ENCODE measurements at places on chromosomes 16 and 17.

DNA sequence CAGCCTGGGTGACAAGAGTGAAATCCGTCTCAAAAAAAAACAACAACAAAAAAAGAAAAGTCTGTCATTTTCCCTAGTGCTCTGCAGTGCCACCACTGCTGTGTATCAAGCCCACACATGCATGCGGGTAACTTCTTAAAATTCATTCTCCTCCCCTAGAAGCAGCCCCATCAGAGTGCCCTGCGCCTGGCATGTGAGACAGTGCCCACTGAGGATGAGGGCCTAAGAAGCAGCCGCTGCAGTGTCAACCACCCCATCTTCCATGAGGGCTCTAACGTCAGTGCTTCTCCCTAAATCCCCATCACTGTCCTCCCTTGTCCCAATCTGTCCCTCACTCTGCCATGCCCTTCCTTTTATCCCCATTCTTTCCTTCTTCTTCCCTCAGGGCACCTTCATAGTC lies 10.2 kb downstream of the COX6A2 start:
- no peak for DNase-seq

- no peak for DNase-seq
Observed at GRCh38 chr17:66142428-66142827, 49.5 kb downstream of the CEP112 start.

DNA sequence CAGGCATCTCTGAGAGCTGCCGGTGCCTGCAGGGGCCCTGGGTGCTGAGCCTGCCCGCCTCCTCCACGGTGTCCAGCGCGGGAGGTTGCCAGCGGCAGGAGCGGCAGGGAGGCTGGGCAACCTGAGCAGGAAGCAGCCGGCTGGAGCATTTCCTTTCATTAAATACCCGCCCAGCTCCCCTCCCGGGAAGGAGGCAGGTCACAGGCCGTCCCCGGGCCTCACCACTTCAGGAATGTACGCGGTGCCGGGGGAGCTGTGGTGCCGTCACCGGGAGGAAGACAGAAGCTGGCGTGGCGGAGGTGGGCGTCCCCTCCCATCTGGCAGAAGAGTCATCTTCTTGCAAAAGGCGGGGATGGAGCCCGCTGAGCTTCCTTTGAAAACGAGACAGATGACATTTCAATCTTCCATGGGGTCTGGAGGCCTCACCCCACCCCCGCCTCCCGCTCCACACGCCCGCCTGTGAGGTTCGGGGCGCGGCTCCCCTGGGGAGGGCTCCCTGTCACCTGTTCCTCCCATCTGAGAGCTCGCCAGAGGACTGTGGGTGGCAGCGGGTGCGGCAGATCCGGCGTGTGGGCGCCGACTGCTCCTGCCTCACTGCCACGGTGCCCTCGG lies 16.0 kb downstream of the SOX8 start:
- DNase-seq: no peak

GRCh38 chr16:2713985-2714774 lies 5.8 kb downstream of the PRSS27 start:
- no peak for DNase-seq

GRCh38 chr17:7219812-7220592 lies at the start of the genes ACADVL and DLG4:
Gene ACADVL, plus strand, starts transcription at chr17:7219938. Its CDS starts 47 bp downstream, at chr17:7219985.
Gene DLG4, minus strand, starts transcription at chr17:7219836.
- peak; percentile 89 for DNase-seq

DNA sequence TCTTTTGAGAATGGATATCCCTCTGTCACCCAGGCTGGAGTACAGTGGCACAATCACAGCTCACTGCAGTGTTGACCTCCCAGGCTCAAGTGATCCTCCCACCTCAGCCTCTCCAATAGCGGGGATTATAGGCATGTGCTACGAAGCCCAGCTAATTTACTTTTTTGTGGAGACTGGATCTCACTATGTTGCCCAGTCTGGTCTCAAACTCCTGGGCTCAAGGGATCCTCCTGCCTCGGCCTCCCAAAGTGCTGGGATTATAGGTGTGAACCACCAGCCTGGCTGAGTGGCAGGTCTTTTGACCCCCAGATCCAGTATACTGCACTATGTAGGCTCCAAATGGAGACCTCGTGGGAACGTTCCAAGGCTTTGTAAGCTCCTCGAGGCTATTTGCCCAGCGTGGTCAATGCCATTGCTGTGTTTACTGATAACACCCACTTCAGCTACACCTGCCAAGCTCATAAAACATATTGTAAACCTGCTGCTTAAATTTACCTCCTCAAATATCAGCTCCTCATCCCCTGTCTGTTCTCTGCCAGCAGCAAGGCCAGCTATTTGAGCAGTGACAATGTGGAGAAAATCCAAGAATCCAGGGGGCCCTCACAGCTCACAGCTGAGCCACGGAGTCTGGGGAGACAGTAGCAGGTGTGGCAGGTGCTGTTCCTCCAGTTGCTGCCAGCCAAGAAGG lies 16.2 kb upstream of the KIFC3 start:
- no peak for DNase-seq

GRCh38 chr16:11256661-11257130 lies 692 bp upstream of the SOCS1 start:
- DNase-seq: no peak

DNA sequence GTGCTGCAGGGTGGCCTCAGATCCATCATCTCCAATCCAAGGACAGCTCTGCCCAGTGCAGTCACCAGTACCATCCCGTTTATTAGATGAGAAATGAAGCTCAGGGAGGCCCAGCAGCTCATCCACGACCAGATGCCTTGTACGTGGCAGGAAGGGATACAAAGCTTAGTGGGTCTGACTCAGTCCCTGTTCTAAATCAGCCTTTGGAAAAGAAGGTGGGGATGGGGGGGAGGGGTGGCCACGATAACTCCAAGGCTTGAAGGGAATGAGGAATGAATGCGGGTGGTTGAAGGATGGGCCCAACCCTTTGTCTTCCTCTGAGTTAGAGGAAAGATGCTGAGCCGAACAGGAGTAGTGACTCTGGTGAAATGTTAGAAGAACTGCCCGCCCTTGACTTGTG lies 25.8 kb downstream of the LLGL2 start:
- DNase-seq: no peak

DNA sequence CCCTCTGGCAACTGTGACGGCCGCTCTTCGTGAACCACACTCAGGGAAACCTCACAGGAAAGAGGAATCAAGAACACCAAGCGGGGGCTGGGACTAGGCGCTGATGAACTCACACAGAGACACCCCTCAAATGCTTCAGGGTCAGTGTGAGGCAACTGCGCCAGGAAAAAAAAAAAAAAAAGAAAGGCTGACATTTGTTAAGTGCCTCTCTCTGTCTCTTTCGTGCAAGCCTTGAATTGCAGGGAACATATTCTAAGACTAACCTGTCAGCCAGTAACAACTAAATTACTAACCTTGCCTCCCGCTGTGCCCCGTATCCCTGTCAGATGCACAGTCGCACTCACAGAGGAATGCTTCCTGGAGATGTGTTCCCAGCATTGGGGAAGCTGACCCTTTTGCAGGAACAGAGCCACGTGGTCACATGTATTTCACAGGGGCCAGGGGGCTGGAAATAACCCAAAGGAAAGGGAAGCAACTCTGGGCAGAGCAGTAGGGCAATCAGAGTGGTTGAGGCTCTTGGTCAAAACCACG lies 247.8 kb downstream of the XYLT1 start:
- DNase-seq: no peak

DNA sequence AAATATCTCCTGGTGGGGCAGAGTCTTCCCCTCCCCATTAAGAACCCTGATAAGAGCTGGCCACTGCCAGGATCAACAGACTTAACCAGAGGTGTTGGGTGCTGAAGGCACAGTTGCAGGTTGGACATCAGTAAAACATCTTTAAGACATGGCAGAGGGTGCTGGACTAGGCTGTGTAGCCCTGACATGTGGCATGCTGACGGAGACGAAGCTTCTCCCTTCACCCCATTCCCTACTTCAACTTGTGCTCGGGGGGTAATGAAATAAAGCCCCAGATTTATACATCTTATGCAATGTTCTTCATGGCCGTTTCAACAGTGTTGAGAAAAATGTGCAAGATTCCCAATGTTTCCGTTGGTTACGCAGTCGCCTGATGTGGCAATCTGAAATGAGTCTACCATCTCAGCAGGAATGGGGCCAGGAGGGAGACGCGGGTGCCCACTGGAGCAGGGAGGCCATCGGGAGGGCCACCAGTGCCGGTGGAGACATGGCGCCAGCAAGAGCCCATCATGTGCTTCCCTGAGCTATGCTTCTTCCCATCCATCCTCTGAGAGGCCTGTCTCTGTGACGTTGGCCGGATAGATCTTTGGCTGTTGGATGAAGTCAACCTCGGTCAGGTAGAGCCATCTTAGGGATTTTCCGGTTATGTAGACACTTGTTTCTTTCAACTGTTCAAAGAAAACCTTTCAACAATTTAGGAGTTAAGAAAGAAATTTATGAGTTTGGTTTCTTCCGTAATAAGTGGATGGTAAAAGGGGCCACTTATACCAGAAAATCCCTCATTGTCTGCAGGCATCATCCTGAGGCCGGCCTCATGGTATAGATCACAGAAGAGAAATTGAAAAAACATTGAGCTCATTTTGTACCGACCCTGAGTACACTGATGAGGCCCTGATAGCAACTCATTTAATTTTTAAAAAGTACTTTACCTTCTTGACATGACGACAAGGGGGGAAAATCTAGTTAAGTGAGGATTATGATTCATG lies 6.4 kb downstream of the IRF8 start:
- DNase-seq: no peak

GRCh38 chr16:85006639-85007038 lies 4.7 kb downstream of the ZDHHC7 start:
- DNase-seq: no peak

GRCh38 chr17:67613961-67614360 lies 103.8 kb upstream of the NOL11 start:
- DNase-seq: no peak

DNA sequence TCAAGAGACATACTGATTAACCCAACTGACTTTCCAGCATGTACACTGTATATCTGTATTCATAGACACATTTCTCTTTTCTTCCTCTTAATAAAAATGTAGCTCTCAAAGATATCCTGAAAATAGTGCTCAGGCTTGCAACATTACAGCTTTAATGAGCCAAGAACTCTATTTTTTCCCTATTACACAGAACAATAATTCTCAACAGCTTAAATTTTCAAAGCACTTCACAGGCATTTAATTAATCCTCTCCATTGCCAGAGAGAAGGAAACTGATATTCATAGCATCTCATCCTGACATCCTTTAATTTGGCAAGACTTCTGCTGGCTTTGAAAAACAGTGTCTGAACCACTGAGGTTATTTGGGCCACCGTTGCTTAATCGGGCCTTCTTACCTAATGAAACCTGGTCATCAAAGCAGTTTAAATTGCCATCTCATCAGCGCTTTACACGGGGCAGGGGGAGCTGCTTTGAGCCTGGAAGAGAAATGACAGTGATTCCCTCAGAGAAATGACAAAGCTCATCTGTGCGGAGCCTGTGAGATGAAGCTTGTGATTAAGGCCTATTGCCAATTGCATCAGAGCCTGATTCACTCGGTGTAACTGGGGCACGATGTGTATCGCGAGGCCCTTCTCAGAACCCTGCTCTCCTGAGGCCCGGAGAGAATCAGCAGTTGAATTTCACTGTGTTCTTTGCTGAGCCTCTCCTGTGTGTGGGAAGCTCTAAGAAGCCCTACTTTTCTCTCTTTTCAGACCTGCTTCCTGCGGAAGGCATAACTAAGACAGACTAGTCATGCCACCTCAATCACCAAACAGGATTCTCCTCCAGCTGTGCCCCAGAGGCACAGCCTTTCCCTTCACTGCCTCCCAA lies 8.5 kb upstream of the SIAH1 start:
- peak; percentile 55 for DNase-seq

GRCh38 chr16:13307255-13307654 lies 405.9 kb downstream of the SHISA9 start:
- DNase-seq: peak; percentile 87

GRCh38 chr16:3652373-3653195 lies 1.9 kb upstream of the DNASE1 start:
- no peak for DNase-seq

DNA sequence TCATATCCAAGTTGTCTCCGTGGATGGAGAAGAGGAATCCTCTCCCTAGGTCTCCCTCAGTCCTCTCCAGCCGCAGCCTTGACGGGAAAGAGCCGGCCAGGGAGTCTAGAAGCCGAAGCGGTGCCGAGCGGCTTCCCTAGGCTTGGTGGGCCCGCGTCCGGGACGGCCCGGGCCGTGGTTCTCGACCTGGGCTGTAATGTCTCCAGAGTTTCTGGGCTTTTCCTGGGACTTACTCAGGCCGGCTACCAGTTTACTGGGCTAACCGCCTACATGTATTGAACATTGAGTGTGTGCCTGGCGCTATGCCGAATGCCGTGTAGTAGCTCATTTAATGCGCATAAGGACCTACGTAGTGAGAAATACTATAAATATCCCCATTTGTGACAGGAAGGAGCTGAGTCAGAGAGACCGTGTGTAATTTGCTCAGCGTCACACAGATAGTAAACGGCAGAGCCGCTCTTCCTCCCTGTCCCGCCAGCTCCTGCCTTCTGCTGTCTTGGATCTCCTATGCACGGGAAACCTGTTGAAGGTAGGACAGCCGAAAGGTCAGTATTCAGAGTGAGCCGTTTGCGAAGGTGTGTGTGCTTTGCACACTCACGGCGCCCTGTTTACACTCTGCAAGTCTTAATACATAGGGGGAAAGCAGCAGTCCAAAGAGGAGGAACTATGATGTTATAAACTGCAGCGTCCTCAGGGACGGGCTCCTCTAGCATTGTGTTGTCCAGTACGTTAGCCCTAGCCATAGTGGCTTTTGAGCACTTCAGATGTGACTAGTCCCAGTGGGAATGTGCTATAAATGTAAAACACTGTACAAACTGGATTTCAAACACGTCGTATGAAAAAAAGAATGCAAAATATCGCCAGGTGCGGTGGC lies 723 bp upstream of the SPAG5 start:
- DNase-seq: peak; percentile 86

- no peak for DNase-seq
Observed at GRCh38 chr17:68775318-68775717, 174.2 kb upstream of the FAM20A start.

DNA sequence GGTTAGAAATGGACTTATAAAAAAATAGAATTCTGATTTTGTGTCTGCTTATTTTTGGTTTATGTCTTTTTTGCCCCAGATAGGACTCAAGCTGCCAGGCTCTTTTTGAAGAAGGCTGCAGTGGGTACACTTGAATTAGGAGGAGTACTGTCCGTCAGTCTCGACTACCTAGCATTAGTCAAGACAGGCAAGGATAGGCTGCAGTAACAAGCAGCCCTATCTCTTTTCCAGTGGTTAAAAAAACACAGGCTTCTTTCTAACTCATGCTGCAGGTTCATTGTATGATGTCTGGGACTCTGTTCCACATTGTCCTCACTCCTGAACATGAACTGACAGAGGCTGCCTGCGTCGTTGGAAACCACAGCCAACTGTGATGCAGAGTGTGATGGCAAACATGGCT lies 8.0 kb downstream of the C16orf46 start:
- DNase-seq: no peak

DNA sequence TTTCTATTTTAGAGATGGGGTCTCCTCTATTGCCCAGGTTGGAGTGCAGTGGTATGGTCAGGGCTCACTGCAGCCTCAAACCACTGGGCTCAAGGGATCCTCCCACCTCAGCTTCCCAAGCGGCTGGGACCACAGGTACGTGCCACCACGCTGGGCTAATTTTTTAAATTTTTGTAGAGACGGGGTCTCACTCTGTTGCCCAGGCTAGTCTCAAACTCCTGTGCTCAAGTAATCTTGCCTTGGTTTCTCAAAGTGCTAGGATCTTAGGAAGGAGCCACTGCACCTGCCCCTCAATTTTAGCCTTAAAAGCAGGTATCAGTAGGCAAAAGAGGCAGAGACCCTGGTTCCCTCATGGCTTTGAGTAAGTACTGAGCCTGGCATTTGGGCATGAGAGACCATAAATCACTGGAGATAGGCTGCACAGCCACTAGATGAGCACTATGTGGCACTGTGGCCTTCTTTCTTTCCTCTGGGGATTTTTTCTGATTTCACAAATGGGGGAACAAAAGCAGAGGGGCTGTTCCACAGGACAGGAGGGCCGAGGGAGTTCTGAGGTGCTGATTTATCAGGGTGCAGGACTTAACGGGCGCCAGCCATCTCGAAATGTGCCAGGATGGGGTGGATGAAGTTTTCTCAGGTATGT lies 82.2 kb downstream of the PLXDC1 start:
- DNase-seq: peak; percentile 61
